Fibroblast of skin of right biceps (primary cell): ENCODE measurements at places on chromosomes 5 and 9.

DNA sequence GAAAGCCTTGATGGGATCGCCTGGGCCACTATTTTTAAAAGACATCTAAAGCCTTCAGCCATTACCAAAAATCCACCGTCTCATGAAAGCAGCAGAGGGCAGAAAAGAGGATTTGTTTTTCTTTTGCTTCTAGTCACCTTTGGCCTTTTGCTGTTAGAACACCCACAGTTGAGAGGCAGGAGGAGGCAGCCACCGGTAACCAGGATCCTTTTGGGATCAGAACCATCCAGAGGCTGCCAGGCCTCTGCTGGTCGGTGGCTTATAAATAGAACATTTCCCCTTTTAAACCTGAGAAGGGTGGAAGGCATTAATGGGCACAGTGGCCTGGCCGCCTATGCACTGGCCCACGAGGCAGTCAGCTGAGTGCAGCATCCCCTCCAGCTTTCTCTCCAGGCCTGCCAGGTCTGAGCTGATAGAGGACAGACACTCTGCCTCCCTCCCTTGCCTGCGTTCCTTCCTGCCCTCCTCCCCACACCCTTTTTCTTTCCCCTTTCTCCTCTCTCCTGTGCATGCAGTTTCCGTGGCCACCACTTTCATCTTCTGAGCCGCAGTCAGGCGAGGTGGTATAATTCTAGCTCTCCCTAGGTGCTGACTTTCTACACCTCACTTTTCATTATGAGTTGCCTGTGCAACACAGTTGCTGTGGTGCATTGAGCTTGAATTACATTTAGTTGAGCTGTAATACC lies 253.4 kb downstream of the ARHGAP26 start:
- no peak for DNase-seq

DNA sequence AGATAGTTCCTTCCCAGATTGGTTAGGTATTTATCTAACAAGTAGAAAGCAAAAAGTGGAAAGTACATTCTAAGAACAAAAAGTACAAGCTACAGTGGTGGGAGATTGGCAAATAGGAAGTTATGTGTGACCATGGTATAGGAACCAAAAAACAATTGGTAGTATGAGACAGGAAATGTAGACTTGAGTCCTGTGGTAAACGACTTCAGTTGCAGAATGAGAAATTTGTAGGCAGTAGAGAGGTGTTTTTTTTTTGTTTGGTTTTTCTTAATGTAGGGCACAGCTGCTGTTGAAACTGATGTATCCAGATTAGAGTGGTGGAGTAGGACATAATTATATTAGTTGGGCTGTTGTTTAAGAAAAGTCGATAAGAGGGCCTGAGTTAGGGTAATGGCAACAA lies 72.0 kb downstream of the CCNH start:
- DNase-seq, result no peak

DNA sequence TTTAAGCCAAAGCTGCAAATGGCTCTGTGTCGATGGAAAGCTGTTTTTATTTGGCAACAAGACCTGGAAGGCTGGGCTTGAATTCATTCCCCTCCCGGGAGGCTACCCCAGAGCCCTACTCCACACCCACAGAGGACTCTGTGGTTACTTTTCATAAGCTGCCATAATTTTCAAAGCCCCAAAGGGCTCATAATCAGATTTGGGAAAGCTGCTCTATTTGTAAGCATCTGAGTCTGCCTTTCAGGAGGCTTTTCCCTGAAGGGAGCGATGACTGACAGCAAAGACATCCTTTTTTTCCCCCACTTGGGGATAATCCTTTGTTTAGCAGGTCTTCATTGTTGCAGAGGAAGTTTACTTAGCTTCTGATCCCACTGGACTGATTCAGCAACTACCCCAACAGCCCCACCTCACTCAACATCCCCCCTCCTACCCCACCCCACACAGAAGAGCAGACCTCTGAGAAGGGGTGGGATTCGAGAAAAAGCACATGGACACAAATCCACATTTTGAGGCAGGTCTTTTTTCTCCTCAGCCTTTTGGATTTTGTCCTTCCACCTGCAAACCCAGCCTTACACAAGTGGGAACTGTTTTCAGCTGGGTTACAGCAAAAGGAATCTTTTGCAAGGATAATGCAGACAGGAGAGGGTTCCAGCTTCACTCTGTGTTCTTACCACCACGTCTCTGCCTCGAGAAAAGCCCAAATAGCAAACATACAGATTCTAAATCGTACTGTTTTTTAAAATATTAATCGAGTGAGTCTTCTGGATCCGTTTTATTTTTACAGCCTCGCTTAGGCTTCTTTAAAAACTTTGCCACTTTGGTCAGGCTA lies 244.4 kb upstream of the TUT7 start:
- DNase-seq, result peak; percentile 53

DNA sequence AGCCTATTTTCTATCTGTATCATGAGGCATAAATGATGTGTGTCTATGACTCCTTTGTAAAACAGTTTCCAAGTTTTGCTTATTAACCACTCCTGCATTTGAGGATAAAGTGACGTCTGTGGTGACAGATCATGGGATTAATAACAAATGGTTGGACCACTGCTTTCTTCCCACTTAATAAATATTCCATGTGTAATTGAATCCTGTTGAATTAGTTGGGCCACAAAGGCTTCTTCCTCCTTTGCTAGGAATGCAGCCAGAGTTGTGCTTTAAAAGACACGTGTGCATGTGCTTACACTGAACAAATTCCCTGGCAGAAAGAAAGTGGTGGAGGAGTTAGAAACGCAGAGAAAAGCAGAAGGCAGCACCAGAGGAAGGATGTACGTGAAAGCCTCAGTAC lies 150.2 kb downstream of the ACTBL2 start:
- peak; percentile 81 for DNase-seq

DNA sequence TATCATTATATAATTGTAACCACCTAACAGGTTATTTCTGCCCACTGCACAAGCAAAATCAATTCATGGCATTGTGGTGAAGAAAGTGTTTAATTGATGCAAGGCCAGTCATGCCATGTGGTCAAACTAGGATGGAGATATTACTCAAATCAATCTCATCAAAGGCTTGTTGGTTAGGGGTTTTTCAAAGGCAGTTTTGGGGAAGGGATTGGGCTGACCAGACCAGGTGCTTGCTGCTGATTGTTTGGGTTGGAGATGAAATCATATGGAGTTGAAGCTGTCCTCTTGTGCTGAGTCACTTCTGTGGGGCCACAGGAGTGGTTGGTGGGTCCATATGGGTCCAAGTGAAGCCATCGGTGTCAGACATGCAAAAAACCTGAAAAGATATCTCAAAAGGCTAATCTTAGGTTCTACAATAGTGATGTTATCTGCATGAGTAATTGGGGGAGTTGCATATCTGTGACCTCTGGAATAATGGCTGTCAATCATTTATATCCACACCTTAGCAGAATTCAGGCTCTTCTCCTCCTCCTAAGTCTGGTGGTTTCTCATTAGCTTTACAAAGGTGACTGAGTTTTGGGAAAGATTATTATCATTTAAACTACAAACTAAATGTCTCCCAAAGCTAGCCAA lies 44.9 kb downstream of the HMGCS1 start:
- DNase-seq, result no peak

- no peak for DNase-seq
Observed at GRCh38 chr9:90460220-90460619, 182.4 kb downstream of the DIRAS2 start.
